ENCODE measurements at places on chromosomes 7 and 10. TPM values are rescaled to one million over a fixed set of nuclear protein-coding genes. Genes with fewer than 3 reads are reported as not detected.

DNA sequence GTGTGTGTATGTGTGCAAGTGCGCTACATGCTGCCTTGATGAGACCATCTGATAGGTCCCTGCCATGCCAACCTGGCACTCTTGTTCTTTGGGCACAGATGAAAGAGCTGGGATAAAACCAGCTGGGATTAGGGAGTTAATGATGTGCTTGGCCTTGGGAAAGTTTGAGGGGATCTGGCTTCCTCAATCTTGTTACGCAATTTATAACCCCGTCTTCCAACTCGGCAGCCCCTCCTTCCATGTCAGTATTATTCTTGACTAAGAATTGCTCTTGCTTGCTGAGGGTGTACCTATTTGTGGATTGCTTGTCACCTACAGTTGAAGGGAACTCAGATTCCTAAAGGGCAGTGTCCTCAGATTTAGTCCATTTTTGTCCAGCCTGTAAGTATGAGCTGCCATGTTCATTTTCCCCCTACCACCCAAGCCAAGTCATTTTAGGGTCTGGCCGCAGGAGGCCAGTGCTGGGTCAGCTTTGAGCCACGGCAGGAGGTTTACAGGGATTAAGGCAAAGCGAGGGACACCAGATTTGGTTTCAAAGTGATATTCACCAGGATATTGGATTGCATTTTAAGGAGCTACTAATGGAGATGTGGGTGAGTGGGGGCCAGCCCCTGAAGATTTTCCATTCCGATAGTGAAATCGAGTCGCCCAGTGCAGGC, 34.1 kb upstream of the KCNMA1 start:
- no peak for DNase-seq

- no peak for DNase-seq
Observed at GRCh38 chr7:28276298-28276697, 95.7 kb upstream of the JAZF1 start.

- DNase-seq, result no peak
Observed at GRCh38 chr7:151383638-151384351, 26.0 kb downstream of the WDR86 start.

Gene PSD
- total RNA-seq, result 0.06 TPM

Gene PRKCQ
- 6.3 TPM for total RNA-seq

Gene NPTX2
- total RNA-seq, result not detected

Gene ATG9B
- total RNA-seq, result 0.17 TPM
